ENCODE measurements at places on chromosomes 5 and 9.
A peak's percentile ranks its signal among the peaks of the same experiment; 100 is the strongest.

GRCh38 chr9:128552744-128553440, 505 bp downstream of the SPTAN1 start:
- DNase-seq, result peak; percentile 57

DNA sequence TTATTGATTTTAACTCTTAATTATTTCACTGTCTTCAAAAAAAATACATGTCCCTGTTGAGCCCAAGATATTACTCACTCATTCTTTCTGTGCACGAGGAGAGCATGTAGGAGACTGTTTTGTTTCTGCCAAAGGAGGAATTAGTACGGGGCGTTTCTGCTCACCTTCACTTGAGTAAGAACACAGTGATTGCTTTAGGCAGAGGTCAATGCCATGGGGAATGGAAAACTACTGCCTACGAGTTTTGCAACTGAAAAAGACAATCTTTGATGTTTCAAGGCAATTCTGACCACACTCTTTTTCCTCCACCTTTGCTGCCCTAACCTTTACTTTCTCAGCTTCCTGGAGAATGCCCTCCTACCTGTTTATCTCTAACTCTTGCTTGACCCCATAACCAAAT, 109.4 kb downstream of the CCDC192 start:
- no peak for DNase-seq

DNA sequence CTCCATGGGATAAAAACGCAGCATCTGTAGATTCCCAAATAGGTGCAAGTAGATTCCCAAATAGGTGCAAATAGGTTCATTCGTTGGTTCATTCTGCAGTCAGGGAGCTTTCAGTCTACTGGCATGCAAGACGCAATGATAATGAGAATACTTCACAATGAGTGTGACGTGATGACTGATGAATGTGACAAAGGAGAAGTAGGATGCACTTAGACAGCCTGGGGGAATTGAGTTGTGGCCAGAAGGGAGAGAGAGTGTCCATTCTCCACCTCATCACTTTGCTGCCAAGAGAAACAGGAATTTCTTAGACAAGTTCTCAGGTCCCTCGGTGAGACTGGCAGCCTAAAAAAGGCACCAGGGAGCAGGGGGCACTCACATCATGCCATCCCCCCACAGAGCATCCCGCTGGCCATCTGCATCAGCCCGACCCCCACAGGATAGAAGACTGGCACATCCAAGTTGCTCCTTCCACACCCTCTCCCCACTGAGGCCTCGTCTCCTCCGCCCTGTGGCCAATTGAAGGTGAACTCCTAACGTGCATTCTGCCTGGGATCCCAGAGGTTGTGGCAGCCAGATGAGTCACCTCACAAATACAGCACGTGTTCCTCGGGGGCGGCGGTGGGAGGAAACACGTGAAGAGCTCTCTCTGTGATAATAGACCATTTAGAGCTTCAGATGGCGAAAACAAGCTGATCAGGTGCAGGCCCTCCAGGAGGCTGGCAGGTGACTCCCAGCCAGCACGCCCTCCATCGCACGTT, 19.9 kb upstream of the KCNIP1 start:
- DNase-seq, result no peak

DNA sequence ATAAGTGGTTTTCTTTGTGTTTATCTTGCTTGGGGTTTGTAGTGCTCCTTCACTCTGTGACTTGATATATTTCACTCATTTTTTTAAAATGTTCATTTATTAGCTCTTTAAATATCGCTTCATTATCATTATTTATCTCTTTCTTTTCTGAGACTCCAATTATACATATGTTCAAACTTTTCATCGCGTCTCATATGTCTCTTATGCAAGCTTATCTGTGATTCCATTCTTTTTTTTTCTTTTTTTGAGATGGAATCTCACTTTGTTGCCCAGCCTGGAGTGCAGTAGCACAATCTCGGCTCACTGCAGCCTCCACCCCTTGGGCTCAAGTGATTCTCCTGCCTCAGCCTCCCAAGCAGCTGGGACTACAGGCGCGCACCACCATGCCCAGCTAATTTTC, 73.9 kb upstream of the GABRP start:
- DNase-seq, result no peak

DNA sequence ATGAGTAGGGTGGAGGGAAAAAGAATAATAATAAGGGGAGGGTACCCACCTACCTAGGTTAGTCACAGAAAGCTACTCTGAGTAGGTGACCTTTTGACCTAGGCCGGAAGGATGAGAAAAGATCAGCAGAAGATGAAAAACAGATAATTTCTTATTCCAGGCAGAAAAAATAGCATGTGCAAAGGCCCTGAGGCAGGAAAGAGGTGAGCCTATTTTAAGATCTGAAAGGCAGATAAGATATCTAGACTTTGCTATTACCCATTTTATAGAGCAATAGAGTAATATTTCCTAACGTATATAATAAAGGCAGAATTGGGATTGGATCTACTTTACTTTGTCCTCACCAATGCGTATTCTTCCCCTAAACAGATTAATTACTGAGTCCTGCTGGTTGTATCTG, 393.9 kb upstream of the MPDZ start:
- DNase-seq, result no peak

GRCh38 chr5:65760504-65761275, 38.7 kb downstream of the NLN start:
- DNase-seq, result peak; percentile 23

GRCh38 chr9:34384368-34385165, 7.9 kb upstream of the MYORG start:
- DNase-seq, result no peak

GRCh38 chr9:33277484-33277883, 12.6 kb downstream of the CHMP5 start:
- DNase-seq, result no peak

- no peak for DNase-seq
These were observed 1.3 kb downstream of the CDO1 start for GRCh38 chr5:115815006-115815692.

- DNase-seq, result no peak
These were observed 70.3 kb upstream of the CNTLN start for GRCh38 chr9:17064558-17064957.

DNA sequence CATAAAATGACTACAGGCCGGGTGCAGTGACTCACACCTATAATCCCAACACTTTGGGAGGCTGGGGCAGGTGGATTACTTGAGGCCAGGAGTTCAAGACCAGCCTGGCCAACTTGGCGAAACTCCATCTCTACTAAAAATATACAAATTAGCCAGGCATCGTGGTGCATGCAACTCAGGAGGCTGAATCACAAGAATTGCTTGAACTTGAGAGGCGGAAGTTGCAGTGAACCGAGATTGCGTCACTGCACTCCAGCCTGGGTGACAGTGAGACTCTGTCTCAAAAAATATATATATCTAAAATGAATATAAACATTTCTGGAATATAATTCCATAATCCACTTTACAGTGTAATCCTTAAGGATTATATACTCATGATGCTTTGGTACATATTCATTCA, 66.5 kb downstream of the TEX10 start:
- no peak for DNase-seq

DNA sequence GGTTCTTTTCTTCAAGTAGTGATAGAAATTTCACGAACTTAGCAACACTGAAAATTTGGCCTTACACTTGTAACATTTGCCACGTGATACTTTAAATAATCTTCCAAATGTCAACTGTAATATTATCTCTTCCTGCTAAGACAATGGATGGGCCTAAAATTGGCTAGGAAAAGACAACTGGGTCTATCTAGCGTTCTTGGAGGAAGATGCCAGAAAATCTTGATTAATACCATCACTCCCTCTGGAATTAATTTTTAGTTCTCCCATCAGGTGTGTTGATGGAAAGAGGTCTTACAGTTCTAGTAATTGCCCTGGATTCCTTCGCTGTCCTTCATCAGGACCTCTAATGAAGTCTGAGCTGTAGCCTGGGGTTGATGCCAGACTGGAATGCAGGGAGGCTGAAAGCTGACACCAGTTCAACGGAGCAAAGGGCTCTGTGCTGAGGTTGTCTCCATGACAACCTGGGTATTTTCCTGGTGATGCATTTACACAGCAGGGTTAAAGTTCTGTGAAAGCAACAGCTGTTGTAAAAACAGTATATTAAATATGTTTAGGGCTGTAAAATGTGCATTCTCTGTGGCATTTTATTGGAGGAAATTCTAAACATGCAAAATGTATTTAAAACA, 92.3 kb downstream of the GAS1 start:
- no peak for DNase-seq

GRCh38 chr5:35308421-35308820, 78.1 kb upstream of the PRLR start:
- DNase-seq, result no peak

DNA sequence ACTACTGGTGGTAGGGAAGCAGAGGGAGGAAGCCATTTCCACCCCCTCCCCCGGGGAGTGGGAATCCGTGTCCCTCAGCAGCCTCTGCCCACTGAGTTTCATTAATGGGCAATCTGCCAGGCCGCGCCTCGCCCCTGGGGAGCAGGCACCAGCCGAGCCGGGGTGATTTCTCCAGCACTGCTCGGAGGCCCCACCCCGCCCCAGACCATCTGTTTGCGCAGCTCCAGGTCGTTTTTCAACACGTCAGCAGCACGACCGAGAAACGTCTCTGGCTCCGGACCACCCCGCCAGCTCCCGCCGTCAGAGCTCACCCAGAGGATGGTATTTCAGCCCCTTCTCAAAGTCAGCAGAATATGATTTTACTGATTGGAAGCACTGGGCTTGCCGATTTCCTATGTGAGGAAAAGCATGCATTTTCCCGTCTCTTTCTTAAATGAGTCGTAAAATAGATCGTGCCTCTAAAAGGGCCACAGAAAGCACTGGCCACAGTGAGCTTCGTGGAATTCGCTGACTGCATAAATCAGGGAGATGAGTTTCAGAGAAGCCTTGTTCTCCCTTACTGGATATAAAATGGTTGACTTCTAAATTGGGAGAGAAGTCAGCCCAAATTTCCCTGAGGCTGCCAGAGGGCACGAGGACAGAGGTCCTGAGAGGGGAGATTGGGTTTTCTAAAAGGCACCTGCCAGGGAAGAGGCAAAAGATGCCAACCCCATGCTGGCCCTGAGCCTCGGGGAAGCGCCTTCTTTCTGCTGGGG, 47.0 kb downstream of the OLFM1 start:
- DNase-seq, result no peak

- DNase-seq, result no peak
These were observed 4.5 kb upstream of the DMRT3 start for GRCh38 chr9:971901-972500.

GRCh38 chr9:73151653-73152542, at the start of gene ANXA1:
TSS of gene ANXA1 (plus strand) at chr9:73151865. CDS start at chr9:73158536, 6,671 bp downstream.
- DNase-seq, result no peak

- DNase-seq, result peak; percentile 21
These were observed 74.5 kb downstream of the CDKN2A start for GRCh38 chr9:21919377-21920362.

- DNase-seq, result no peak
These were observed 22.2 kb downstream of the CDC37L1 start for GRCh38 chr9:4701526-4701925.

DNA sequence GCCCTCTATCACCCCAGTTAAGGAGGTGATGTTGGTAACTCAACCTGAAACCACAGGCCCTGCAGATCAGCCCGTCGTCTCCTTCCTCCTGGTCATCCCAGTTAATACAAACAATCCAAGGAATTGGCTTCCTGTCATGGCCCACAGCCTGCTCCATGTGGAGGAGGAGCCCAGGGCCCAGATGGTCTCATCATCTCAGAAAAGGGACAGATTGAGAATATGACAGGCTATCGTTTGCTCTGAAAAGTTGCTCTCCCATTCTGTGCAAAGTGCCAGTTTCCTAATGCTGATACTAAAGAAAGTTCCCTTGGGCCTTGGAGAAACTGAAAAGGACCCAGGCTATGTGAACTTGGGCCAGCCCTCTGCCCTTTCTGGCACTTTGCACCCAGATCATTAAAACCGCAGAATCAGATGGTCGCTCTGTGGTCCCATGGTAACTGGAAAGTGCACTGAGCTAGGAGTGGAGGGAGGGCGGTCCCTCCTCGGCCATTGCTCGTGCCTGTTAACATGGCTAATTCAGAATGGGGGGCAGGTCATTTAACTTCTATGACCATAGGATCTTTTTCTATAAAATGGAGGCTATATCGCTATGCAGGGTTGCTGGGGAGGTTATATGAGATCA, 675 bp upstream of the SPAAR start:
- DNase-seq, result no peak

- no peak for DNase-seq
These were observed 37.6 kb downstream of the KIF24 start for GRCh38 chr9:34291423-34291822.

GRCh38 chr5:1681955-1682354, 117.7 kb downstream of the MRPL36 start:
- DNase-seq, result no peak

DNA sequence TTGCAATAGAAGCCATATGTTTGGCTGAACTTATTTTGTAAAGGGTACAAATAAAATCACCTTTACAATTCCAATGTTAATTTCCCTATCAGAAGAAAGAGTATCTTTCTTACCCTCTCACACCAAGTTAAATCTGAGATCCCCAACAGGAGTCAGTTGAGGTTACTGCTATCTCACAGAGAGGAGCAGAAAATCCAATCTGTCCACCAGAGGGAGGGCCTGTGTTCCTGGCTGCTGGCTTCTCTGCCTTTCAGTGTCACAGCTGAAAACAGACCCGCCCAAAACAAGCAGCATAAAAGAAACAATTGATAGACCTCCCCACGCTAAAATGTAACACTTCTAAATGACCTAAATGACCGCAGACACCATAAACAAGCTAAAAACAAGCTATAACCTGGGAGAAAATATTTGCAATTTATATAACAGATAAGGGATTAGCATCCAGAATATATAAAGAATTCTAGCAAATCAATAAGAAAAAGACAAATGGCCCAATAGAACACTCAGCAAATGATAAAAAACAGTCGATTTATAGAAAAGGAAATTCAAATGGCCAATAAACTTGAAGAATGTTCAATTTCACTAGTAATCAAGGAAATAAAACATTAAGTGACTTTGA, 24.5 kb upstream of the MVB12B start:
- DNase-seq, result no peak

DNA sequence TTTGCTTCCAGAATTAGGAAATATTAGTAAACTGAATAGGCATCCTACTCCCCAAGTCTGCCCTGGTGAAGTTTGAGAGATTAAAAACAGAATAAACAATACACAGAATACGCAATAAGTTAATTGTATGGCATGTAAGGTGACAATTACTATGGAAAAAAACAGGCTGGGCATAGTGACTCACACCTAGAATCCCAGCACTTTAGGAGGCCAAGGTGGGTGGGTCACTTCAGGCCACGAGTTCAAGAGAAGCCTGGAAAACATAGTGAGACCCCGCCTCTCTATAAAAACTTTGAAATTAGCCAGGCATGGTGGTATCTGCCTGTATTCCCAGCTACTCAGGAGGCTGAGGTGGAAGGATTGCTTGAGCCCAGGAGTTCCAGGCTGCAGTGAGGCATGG, 64.2 kb upstream of the SUSD1 start:
- no peak for DNase-seq
